NCI-H1694 (cell line): ENCODE measurements at places on chromosomes 11 and 22.
A peak's percentile ranks its signal among the peaks of the same experiment; 100 is the strongest.

DNA sequence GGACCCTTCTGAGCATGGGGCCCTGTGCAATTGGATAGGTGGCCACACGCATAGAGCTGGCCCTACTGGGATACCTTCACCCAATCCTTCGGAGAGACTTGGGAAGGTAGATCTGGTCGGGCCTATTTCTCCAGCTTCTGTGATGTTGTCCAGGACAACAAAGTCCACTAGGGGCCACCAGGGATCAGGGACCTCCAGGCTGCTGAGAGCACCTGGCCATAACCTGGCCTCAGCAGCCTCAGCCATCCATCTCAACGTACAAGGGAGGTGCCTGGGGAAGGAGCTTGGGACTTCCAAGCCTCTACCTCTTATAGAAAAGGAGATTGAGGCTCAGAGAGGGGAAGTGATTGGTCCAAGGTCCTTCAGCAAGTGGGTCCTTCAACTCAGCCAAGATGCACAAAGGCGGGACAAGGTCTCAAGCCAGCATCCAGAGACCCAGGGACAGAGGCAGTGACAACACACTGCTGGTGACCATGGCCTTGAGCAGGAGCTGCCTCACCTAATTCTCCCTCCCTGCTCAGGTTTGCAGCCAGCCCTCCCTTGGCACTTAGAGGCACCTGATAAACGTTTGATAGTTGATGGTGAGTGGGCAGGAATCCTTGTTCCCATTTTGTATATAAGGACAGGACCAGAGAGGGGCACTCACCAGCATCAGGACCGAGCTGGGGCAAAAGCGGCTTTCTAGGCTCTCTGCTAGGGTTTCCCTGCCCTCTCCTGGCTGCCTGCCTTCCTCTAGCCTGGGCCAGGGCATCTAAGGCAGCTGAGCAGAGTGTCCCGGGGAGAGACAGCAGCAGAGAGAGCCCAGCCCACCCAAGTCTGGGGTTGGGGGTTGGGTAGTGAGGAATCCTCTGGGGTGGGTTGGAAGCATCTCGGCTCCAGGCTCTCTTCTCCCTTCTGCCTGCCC, 4.5 kb downstream of the RAC2 start:
- no peak for DNase-seq

DNA sequence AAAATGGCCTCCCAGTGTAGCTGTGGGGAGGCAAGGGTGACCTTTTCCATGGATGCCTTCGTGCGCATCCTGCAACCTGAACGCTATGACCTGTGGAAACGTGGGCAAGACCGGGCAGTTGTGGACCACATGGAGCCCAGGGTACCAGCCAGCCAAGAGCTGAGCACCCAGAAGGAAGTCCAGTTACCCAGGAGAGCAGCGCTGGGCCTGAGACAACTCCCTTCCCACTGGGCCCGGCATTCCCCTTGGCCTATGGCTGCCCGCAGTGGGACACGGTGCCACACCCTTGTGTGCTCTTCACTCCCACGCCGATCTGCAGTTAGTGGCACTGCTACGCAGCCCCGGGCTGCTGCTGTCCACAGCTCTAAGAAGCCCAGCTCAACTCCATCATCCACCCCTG, 24.8 kb downstream of the KDM4D start:
- DNase-seq = no peak

DNA sequence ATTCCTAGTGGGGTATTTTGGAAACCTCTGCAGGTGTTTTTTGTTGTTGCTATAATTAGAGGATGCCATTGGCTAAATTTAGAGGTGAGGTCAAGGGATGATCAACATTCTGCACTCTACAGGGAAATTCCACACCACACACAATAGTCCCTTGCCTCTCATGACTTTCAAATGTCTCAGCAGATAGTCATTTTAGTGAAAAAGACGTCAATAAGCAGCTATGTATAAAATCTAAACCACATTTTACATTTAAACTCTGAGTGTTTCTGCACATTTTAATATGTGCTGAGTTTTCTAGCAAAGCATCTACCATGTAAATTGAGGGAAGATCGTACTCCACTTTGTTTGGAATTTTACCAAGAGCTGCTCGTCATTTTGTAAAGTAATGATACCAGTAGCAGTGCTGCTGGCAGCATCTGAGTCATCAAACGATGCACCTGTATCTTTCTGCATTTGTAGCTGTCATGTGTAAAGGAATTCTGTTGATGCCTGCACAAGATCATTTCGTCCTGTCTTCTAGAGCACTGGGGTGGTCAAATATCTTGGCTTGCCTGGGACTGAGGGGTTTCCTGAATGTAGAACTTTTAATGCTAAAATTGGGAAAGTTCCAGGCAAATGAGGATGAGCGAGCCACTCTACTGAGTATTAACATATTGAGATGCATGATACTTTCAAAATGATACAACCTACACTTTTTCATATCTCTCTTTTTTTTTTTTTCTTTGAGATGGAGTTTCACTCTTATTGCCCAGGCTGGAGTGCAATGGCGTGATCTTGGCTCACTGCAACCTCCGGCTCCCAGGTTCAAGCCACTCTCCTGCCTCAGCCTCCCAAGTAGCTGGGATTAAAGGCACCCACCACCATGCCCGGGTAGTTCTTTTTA, 414.5 kb upstream of the SYN3 start:
- DNase-seq = no peak

GRCh38 chr11:113926273-113927197, 21.9 kb downstream of the HTR3B start:
- DNase-seq = no peak

DNA sequence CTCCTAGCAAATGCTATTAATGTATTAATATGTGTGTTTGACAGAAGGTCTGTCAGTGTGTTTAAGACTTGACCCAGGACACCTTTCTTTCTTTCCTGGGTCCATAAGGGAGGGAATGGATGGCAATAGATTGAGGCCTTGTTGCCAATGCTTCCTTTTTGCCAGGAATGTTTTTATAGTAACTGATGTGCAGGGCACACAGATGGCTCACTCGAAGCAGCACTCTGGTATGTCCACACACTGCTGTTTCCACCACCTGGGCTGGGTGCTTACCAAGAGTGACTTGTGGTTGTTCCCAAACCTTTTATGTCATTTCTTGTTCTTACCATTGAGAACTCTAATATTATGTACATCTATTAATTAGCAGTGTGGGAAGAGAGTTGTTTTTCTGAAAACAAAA, 396.9 kb upstream of the SYN3 start:
- no peak for DNase-seq

DNA sequence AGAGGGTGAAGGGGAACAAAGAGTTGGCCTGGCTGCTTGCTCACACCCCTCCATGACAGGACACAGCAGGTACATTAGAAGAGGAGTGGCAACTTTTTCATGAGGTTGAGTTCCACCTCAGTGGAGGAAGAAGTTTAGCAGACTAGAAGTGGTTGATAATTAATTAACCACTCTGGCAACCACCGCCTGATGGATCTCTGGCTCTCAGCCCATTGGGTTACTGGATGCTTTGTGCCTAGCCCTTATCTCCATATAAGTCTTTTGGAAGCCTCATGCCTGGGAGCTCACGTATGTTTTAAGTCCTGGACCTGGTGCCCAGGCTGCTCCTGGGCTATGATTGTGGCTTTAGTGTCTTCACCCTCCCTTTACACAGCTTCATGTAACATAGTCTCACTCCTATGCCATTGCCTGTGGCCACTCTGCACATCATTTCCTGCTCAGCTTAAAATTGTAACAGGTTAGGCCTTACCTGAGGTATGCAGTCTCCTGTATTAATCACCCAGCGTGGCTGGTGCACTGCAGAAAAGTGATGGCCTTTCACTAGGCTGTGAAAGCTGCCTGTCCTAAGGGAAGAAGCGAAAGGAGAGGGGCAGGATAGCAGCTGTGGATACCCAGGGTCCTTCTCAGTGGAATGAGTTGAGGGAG, 72.7 kb upstream of the CRTAM start:
- DNase-seq = no peak

- DNase-seq = no peak
Measured at GRCh38 chr22:33757041-33757801, 163.1 kb downstream of the LARGE1 start.

GRCh38 chr22:49929211-49929979, 11.0 kb downstream of the CRELD2 start:
- no peak for DNase-seq

- DNase-seq = no peak
Measured at GRCh38 chr22:36775586-36775963, 344 bp downstream of the IFT27 start.

DNA sequence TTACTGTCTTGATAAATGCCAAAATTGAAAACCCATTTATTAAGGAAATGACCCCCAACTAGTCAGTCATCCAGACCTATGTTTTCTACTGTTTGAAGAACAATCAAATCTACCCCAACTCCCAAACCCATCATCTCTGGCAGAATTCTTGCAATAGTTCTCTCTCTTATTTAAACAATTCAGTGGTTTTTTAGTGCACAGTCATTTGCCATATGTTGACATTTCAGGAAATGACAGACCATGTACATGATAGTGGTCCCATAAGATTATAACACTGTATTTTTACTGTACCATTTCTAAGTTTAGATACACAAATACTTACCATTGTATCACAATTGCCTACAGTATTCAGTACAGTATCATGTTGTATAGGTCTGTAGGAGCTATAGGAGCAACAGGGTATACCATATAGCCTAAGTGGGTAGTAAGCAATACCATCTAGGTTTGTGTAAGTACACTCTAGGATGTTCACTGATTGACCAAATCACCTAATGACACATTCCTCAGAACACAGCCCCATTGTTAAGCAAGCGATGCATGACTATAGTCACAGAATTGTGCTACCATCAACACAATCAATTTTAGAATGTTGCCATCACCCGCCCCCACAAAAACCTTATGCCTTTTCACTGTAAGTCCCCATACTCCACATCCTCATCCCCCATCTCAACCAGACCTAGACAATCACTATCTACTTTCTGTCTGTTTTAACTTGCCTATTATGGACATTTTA, 41.8 kb downstream of the MMP20 start:
- no peak for DNase-seq

GRCh38 chr11:117564321-117564720, 232.7 kb downstream of the DSCAML1 start:
- DNase-seq = no peak

DNA sequence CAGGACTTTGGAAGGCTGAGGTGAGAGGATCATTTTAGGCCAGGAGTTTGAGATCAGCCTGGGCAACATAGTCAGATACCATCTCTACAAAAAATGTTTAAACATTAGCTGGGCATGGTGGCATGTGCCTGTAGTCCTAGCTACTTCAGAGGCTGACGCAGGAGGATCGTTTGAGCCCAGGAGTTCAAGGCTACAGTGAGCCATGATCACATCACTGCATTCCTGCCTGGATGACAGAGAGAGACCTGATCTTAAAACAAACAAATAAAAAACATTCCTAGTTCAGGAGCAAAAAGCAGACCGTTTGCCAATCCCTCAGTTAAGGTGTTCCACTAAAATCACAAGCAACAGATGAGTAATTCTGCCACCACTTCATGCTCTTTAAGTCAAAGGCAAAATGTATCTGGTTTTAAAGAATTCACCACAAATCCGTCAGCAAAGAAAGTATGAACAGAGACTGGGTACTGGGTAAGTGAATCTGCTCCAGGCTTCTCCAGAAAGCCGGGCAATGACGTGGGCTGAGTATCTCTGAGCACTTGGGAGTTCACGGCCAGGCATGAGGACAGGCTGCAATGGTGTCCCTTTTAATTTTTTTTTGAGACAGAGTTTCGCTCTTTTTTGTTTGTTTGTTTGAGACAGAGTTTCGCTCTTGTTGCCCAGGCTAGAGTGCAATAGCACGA, 19.5 kb downstream of the CLTCL1 start:
- DNase-seq = no peak

DNA sequence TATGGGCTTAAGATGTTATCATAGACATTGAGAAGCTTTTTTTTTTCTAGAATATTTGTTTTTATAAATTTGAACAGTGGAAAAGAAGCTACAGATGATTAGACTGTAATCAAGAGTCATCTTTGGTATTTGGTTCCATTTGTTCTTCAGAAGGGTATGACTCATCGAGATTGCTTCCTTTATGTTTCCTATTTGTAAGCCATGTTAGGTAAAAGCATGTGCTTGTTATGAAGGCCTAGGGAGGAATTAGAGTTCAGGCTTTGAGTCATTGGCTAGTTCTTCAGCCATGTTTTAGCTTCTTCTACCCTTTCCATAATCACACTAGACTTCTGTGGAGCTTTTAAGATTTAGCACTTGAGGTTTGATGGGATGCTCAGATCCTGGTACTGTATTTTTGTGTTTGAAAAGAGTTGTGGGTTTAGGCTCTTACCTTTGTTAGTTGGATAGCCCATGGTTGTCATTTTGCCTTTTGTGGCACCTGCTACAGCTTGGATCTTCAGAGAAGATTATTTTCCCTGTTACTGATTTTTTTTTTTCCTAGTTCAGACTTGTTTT, 44.3 kb downstream of the POLD3 start:
- no peak for DNase-seq

DNA sequence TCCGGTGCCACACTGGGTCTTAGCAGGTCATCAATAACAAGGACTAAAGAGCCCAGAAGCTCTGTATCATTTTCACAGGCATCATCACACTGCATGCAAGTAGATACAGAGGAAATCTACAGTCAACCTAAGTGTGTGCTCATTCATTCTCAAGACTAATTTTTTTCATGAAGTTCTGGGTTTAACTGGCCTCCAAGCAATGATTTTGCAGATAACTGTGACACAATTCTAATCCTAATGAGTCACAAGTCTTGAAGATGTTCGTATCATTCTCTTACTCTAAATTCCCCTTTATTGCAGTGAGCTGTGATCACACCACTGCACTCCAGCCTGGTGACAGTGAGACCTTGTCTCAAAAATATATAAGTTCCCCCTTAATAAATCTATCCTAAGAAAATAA, 2.5 kb downstream of the OR52W1 start:
- no peak for DNase-seq

GRCh38 chr11:14374922-14375830, 16.2 kb upstream of the RRAS2 start:
- no peak for DNase-seq

GRCh38 chr22:19853879-19854777, 546 bp downstream of the GNB1L start:
- no peak for DNase-seq

- DNase-seq = peak; percentile 41
Measured at GRCh38 chr11:70828593-70829082, 423.7 kb downstream of the SHANK2 start.

- DNase-seq = no peak
Measured at GRCh38 chr11:116130122-116130521, 625.9 kb upstream of the CADM1 start.
